T-cell (primary cell): ENCODE measurements at places on chromosomes 12 and 14.

GRCh38 chr14:95562892-95563685 lies 28.2 kb downstream of the GLRX5 start:
- DNase-seq: no peak

- DNase-seq: no peak
Observed at GRCh38 chr12:41264281-41264680, 76.2 kb downstream of the PDZRN4 start.

- DNase-seq: no peak
Observed at GRCh38 chr12:53869500-53869899, 69.1 kb upstream of the HOXC13 start.

DNA sequence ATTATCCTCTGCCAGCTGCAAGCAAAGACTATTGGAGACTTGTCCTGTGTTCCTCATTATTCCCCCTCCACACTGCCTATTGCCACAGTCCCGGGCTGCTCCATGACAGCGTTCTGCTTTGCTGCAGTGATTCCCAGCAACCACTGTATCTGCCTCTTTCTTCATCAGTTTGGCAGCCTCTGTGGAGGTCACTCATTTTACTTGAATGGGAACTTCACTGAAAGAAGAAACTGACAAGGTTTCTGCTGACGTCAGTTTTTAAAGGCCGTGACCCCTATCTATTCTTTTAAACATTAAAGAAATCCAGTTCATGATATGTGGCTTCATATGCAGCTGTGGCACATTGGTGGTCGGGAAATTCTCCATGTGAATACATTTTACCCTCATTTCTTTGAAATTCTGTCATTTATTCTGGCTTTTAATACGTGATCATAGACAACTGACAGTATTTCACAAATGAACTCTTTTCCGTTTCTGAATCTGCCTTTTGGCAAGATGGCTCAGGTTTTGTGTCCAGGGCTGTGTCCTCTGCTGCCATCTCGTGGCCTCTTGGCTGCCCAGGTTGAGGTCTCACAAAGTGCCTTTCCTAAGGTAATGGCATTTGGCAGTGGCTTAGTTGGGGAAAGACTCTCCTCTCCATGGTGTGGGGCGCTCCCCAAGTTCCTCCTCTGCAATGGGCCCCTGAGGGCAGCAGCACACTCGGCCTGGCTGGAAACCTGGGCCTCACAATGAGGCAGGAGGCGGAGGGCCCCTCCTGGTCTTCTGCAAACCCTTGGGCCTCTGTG lies 5.8 kb downstream of the TMEM253 start:
- peak; percentile 77 for DNase-seq

- DNase-seq: no peak
Observed at GRCh38 chr14:73342670-73343069, 105.4 kb downstream of the PAPLN start.

GRCh38 chr14:55238019-55238680 lies 33.1 kb upstream of the FBXO34 start:
- no peak for DNase-seq

DNA sequence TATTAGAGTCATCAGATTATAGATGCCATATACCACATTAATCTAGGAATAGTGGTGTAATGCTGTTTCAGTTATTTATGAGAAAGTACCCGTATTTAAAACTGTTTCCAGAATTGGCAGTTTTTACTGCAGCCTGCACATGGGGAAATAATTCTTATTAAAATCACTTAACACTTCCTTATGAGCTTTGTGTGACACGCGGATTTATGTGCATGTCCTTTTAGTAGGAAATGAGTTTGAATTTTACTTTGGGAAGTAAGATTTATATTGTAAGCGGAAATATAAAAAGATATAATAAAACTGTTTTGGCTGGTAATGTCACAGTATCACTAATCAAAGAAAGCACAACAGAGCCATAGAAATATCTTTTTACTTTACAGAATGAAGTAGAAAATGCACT lies 132.9 kb downstream of the TMEM117 start:
- DNase-seq: no peak
